ENCODE measurements at places on chromosomes 11 and 22. TPM values are rescaled to one million over a fixed set of nuclear protein-coding genes. Genes with fewer than 3 reads are reported as not detected.

KDM4E gene
- not detected for total RNA-seq

DNA sequence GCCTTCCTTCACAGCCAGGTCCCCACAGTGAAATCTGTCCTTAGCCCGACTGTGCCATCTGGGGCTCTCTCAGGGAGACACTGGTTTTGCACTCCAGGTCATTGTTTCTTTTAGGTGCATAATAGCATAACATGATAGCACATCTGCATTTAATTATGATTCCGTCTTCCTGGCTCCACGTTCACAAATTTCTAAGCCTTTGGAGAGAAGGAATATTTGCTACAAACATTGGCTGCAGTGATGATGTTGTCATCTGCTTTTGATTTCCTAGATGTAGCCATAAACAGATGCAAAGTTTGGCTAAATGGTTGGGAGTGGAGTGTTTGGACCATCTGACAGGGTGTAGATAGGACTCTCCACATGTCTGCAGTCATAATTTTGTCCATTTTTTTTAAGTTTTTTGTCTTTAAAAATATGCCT lies 12.0 kb upstream of the CAT start:
- no peaks in the 10 kb centered on the region for H3K4me1 ChIP-seq
- H3K27me3 ChIP-seq, result no peaks in the 10 kb centered on the region
- H3K27ac ChIP-seq, result no peak overlapping the region
- no peak overlapping the region for H3K4me3 ChIP-seq
- no peak for DNase-seq

GRCh38 chr11:44784436-44784760 lies 57.6 kb downstream of the TSPAN18 start:
- H3K27me3 ChIP-seq, result no peaks in the 10 kb centered on the region
- no peaks in the 10 kb centered on the region for H3K36me3 ChIP-seq
- H3K4me3 ChIP-seq, result no peak overlapping the region
- peaks cover 52% of the 10 kb centered on the region for H3K4me1 ChIP-seq

- DNase-seq, result no peak
- no peak overlapping the region for H3K27ac ChIP-seq
- peaks cover 49% of the 10 kb centered on the region for H3K27me3 ChIP-seq
- H3K36me3 ChIP-seq, result no peaks in the 10 kb centered on the region
- H3K4me3 ChIP-seq, result no peak overlapping the region
These were observed 5.6 kb downstream of the GAL start for GRCh38 chr11:68689737-68690625.

- H3K27ac ChIP-seq, result no peak overlapping the region
- no peak for DNase-seq
- H3K36me3 ChIP-seq, result no peaks in the 10 kb centered on the region
- H3K4me1 ChIP-seq, result peaks cover 29% of the 10 kb centered on the region
- no peaks in the 10 kb centered on the region for H3K27me3 ChIP-seq
These were observed 4.9 kb downstream of the MSANTD4 start for GRCh38 chr11:106017093-106017492.

DNA sequence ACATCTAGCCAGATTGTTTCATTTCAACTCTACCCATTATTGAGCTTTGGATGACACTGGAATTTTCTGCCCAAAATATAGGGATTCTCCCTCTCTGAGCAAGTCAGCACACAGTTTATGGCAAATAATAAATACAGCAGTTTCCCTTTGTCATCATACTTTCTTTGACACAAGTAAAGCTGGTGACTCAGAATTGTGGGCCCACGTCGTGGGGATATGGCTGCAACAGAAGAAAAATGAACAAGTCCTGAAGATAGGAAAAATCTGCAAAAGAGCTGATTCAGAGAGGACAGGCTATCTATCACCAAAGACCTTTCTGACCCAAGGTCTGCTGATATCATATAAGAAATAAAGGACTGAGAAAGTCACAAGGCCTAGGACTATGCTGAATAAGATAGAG lies 236.3 kb upstream of the ZC3H12C start:
- no peak overlapping the region for H3K4me3 ChIP-seq
- H3K27ac ChIP-seq, result no peak overlapping the region
- DNase-seq, result no peak
- no peaks in the 10 kb centered on the region for H3K36me3 ChIP-seq
- no peaks in the 10 kb centered on the region for H3K27me3 ChIP-seq
- no peaks in the 10 kb centered on the region for H3K4me1 ChIP-seq

Data from neural progenitor cell (in vitro differentiated cells).